Lower lobe of right lung (tissue), 2 donors: ENCODE measurements at places on chromosomes 12 and 14. TPM values are rescaled to one million over a fixed set of nuclear protein-coding genes. Genes with fewer than 3 reads are reported as not detected.

DNA sequence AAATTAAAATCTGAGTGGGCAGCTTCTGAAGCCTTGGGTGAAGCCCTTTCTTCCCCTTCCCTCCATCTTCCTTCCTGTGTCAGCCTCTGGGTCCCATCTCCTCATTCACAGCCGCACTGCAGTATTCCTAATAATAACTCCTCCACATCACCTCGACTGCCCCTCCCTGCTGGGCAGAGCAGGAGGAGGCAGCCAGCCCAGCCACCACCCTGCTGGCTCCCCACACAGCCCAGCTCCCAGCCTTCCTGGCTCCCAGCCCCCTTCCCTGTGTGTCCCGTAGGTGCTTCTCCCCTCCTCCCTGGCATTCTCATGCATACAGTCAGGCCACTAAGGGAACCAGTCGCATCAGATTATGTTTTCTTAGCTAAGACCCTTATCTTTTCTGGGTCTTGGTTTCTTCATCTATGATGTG, 3.7 kb downstream of the IFFO1 start:
- no peak for DNase-seq
- no peaks in the 10 kb centered on the region for H3K27me3 ChIP-seq
- peaks cover 36% of the 10 kb centered on the region for H3K36me3 ChIP-seq

DNA sequence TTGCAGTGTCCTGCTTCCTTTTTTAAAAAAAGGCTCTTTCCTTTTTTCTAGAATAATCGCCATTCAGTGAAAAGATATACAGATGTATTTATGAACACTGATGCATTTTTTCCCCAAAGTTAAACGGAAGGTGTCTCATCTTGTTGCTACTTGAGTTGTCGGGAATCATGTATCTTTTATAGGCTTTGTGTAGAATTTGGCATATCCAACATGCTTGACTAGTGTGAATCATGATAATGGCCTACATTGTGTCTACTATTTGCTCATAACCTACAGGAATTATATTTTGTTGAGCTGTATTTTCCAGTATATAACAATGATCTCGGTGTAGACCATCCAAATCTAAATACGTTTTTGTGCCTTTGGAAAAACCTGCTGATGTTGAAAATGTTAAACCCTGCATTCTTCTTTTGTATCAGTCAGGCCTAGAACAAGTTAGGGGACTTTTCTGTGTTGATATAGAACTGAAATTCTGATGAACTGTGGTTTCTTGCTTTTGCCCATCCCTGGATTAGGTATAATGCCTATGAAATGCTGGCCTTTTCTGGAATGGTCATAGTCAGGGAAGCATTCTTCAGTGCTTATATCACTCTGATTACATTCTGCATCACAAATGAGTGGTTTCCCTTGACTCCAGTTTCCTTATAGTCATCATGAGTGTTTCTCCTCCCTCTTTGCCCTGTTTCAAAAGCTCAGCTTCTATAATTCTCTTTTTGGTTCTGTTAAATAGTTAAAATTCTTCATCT, 10.8 kb downstream of the BMAL2 start:
- H3K27me3 ChIP-seq = no peaks in the 10 kb centered on the region
- H3K27ac ChIP-seq = no peak overlapping the region
- H3K36me3 ChIP-seq = no peaks in the 10 kb centered on the region
- no peak overlapping the region for H3K4me3 ChIP-seq
- DNase-seq = no peak

DNA sequence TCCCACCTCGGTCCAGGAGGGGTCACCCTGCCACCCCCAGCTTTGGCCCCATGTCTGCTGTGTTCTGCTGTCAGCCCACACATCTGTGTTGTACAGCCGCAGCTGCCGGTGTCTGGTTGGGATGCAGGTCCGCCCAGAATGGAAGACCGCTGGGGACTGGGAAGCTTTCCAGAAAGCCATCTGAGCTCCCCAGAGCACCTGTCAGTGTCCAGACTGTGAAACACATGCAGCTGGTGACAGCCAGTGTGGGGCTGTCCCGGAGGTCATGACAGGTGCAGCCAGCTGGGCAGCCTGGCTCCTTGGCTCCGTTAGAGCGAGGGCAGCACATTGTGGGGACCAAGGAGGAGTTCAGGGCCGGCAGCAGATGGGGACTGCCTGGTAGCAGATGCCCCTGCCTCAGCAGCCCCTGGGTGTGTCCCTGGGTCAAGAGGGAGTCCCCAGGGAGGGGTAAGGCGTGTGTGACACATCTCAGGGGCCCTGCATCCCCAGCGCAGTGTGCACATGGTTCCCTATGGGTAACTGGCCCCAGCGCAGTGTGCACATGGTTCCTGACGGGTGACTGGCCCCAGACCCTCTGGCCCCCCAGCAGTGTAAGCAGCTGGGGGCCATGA, 16.4 kb downstream of the CEP170B start:
- H3K27ac ChIP-seq = no peak overlapping the region
- no peaks in the 10 kb centered on the region for H3K4me1 ChIP-seq
- no peak for DNase-seq
- peaks cover 45% of the 10 kb centered on the region for H3K36me3 ChIP-seq
- H3K27me3 ChIP-seq = no peaks in the 10 kb centered on the region

DNA sequence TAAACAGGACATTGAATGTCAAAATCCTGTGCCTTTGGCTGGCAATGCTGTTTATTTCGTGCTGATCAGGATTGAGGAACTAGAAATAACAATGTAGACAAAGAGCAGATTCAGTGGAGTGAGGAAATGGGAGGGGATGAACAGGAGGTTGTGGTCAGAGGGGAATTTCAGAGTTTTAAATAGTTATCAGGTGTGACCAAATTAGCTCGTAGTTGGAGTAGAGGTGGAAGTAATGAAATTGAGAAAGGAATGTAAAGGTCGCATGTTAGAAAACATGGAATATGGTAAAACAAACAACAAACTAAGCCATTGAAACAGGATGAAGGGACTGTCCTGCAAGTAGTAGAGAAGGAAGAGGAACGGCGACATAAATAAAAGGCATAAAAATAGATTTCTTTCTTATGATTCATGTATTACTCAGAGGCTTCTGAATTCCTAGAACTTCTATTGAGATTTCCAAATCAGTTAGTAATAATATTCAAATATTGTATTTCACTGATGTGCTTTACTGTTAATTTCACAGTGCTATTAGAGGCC, 9.5 kb upstream of the SAV1 start:
- no peak overlapping the region for H3K4me3 ChIP-seq
- peaks cover 19% of the 10 kb centered on the region for H3K4me1 ChIP-seq
- no peaks in the 10 kb centered on the region for H3K27me3 ChIP-seq
- peak overlapping the region; percentile 3 for H3K27ac ChIP-seq
- DNase-seq = no peak
- no peaks in the 10 kb centered on the region for H3K36me3 ChIP-seq

DNA sequence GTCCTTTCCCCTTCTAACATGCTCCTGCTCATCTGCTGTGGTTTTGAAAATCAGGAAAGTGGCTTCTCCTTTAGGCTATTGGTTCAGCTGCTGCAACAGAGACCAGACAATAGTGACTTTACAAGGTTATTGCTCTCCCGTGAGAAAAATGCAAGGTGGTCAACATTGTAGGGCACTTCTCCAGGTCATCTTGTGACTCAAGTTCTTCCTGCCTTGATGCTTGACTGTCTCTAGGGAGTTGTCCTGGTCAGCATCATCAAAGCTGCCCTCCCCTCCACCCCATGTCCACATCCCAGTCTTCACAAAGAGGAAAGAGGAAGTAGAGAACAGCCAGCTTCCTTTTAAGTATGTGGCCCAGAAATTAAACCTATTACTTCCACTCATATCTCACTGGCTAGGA, 3.9 kb upstream of the TMEM63C start:
- H3K27ac ChIP-seq = no peak overlapping the region
- no peak for DNase-seq
- peaks cover 23% of the 10 kb centered on the region for H3K27me3 ChIP-seq
- peaks cover 12% of the 10 kb centered on the region for H3K4me1 ChIP-seq
- no peaks in the 10 kb centered on the region for H3K36me3 ChIP-seq
- no peak overlapping the region for H3K4me3 ChIP-seq

- H3K27me3 ChIP-seq = peaks cover 13% of the 10 kb centered on the region
- no peak overlapping the region for H3K4me3 ChIP-seq
- H3K36me3 ChIP-seq = no peaks in the 10 kb centered on the region
- H3K4me1 ChIP-seq = peaks cover under 1% of the 10 kb centered on the region
- no peak overlapping the region for H3K27ac ChIP-seq
Measured at GRCh38 chr14:54225457-54226060, 171.2 kb upstream of the CDKN3 start.

GRCh38 chr14:53190938-53191337, 37.8 kb upstream of the DDHD1 start:
- no peak for DNase-seq
- H3K4me1 ChIP-seq = no peaks in the 10 kb centered on the region
- no peaks in the 10 kb centered on the region for H3K36me3 ChIP-seq
- no peaks in the 10 kb centered on the region for H3K27me3 ChIP-seq
- H3K27ac ChIP-seq = no peak overlapping the region

DNA sequence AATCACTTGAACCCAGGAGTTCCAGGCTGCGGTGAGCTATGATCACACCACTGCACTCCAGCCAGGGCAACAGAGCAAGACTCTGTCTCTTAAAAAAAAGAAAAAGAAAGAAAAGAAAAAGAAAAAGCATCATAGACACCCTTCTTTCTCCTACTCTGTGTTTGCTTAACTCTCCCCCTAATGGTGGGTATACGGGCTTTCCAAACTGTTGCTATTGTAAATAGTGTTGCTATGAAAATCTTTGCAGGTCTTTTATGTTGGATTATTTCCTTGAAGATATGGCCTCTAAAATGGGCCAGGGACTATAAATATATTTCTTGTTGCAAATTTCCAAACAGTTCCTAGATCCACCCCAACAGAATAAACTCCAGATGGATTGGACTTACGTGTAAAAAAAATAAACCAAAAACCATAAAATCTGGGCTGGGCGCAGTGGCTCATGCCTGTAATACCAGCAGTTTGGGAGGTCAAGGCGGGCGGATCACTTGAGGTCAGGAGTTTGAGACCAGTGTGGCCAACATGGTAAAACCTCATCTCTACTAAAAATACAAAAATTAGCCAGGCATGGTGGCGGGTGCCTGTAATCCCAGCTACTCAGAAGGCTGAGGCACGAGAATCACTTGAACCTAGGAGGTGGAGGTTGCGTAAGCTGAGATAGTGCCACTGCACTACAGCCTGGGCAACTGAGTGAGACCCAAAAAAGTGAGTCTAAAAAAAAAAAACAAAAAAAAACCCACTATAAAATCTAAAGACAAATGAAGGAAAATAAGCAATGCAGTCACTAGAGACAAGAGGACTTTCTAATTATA, 25.9 kb downstream of the NFKBIA start:
- no peak overlapping the region for H3K27ac ChIP-seq
- H3K4me3 ChIP-seq = no peak overlapping the region
- H3K4me1 ChIP-seq = peaks cover 9% of the 10 kb centered on the region
- H3K27me3 ChIP-seq = no peaks in the 10 kb centered on the region
- DNase-seq = no peak
- no peaks in the 10 kb centered on the region for H3K36me3 ChIP-seq

- H3K27ac ChIP-seq = peak overlapping the region; percentile 99
- peak overlapping the region; percentile 91 for H3K4me3 ChIP-seq
- H3K27me3 ChIP-seq = no peaks in the 10 kb centered on the region
- peaks cover 64% of the 10 kb centered on the region for H3K4me1 ChIP-seq
- DNase-seq = no peak
- H3K36me3 ChIP-seq = peaks cover 26% of the 10 kb centered on the region
Measured at GRCh38 chr12:12718853-12719252, 1.7 kb downstream of the CDKN1B start.

DNA sequence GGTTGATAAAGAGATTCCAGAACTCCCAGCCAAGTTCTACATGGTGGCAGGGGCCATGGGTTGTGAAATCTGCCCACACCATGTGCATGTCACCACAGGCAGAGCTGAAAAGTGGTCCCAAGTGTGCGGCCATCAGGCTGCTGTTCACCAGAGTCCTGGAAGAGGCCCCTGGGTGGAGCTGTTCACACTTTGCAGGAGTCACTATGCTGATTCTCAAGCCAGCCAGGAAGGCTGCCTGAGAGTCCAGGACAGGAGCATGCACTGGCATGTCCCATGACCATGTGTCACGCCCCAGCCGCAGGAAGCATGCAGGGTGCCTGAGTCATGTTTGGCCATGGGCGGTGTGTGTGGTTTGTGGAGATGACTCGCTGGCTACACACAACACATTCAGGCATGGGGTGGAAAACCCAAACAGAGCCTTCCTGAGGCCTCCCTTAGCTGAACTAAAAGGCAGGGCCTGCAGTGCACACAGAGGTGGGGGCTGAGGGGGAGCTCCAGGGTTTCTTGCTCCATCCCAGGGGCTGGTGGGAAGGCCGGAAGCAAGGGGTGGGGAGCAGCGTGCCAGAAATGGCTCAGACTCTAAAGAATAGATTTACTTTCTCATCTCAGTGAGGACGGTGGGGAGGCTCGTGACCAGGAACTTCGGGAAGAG, 19.4 kb downstream of the ABCB9 start:
- H3K36me3 ChIP-seq = no peaks in the 10 kb centered on the region
- no peak overlapping the region for H3K4me3 ChIP-seq
- peaks cover 42% of the 10 kb centered on the region for H3K4me1 ChIP-seq
- no peaks in the 10 kb centered on the region for H3K27me3 ChIP-seq
- DNase-seq = peak; percentile 91

DNA sequence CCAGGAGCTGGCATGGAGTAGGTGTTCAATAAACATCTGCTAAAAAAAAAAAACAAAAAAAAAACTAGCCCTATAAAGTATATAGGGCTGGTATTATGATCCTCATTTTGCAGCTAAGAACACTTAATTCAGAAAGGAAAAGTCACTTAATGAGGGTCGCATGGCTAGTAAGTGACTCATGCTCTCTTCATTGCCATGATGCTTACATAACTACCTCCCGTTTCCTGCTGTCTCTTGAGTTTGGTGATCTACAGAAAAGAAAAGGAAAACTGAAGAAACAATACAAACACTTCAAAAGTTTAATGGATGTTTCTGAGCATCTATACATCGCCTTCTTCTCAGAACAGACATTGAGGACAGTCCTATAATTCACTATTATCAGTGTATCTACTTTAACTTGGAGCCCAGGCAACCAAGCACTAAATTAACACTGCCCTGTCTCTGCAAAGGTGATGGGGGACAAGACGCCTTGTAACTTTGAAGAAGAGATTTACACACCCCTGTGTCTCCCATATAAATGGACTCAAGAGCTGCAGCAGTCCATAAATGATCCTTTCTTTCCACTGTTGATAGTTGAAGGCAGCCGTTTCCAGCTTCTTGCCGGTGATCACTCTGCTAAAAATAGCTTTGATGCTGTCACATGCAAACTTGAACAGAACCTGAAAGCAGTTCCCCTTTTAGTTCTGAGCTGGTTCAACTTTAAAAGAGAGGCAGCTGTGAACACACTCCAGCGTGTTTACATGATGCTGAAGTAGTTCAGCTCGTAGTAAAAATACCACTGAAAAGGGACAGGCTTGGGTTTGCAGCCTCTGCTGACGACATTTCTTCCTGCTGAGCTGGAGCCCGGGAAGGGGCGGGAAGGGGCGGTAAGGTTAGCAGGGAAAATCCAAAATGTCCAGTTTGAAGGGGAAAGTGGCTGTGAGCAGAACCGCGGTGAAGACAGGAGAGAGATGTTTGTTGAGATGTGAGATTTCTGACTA, 113.3 kb downstream of the FOXN3 start:
- peak overlapping the region; percentile 7 for H3K4me3 ChIP-seq
- H3K4me1 ChIP-seq = peaks cover 50% of the 10 kb centered on the region
- H3K27ac ChIP-seq = peak overlapping the region; percentile 84
- peak; percentile 65 for DNase-seq
- H3K27me3 ChIP-seq = no peaks in the 10 kb centered on the region

GRCh38 chr12:75760573-75761294, 249.3 kb upstream of the KRR1 start:
- H3K27ac ChIP-seq = no peak overlapping the region
- H3K4me3 ChIP-seq = no peak overlapping the region
- H3K27me3 ChIP-seq = no peaks in the 10 kb centered on the region
- no peak for DNase-seq

Gene SLC17A8
- not detected for total RNA-seq

Gene TMEM52B
- 3.6 TPM for total RNA-seq

Gene TMEM260
- total RNA-seq = 23.8 TPM

Gene KRT83
- total RNA-seq = not detected

Gene KSR2
- 1.0 TPM for total RNA-seq

Gene KRT81
- total RNA-seq = not detected

Gene SCNN1A
- total RNA-seq = 156 TPM
